Smooth muscle cell of trachea (primary cell): ENCODE measurements at places on chromosomes 1 and 21. TPM values are rescaled to one million over a fixed set of nuclear protein-coding genes. Genes with fewer than 3 reads are reported as not detected.

PTGER3 gene
- 3.9 and 27.5 TPM in 2 replicates for total RNA-seq

VWA5B1 gene
- not detected in 2 replicates for total RNA-seq

CYP4A11 gene
- not detected in 2 replicates for total RNA-seq

NBPF9 gene
- total RNA-seq = 20.5 and 22.8 TPM in 2 replicates

FCRLB gene
- 2.0 and 3.6 TPM in 2 replicates for total RNA-seq

KCTD3 gene
- 68.8 and 83.0 TPM in 2 replicates for total RNA-seq

OR10J4 gene
- total RNA-seq = not detected in 2 replicates

ACTN2 gene
- total RNA-seq = under 0.01 TPM in 2 replicates
